ENCODE measurements at places on chromosomes 7 and 10. TPM values are rescaled to one million over a fixed set of nuclear protein-coding genes. Genes with fewer than 3 reads are reported as not detected.

DNA sequence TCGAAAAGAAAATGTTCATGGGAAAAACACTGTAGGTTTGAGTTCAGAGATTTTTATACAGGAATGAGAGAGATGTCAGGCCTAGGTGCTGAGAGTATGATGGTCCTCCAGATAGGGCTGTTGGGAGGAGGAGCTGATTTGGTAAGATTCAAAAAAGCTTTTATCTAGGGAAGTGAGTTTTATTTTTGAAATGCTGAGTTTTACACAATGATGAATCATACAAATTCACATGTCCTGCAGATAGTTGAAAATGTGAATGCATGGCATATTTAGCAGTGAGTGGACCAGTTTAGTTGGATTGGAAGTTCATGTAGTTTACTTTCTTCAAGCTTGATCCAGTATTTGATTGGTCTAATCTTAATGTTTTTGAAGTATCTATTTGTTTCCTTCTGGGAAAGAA lies 154.8 kb downstream of the LRRC4 start:
- H3K27me3 ChIP-seq: no peaks in the 10 kb centered on the region
- no peak overlapping the region for H3K27ac ChIP-seq
- no peaks in the 10 kb centered on the region for H3K36me3 ChIP-seq
- no peak overlapping the region for H3K4me3 ChIP-seq

GRCh38 chr7:47435889-47436312 lies 146.0 kb downstream of the TNS3 start:
- no peaks in the 10 kb centered on the region for H3K27me3 ChIP-seq
- peaks cover 26% of the 10 kb centered on the region for H3K36me3 ChIP-seq
- H3K27ac ChIP-seq: no peak overlapping the region
- peak; percentile 76 for DNase-seq
- no peak overlapping the region for H3K4me3 ChIP-seq

GRCh38 chr7:35650751-35651150 lies 44.2 kb downstream of the HERPUD2 start:
- no peaks in the 10 kb centered on the region for H3K27me3 ChIP-seq
- no peak overlapping the region for H3K4me3 ChIP-seq
- no peaks in the 10 kb centered on the region for H3K4me1 ChIP-seq

DNA sequence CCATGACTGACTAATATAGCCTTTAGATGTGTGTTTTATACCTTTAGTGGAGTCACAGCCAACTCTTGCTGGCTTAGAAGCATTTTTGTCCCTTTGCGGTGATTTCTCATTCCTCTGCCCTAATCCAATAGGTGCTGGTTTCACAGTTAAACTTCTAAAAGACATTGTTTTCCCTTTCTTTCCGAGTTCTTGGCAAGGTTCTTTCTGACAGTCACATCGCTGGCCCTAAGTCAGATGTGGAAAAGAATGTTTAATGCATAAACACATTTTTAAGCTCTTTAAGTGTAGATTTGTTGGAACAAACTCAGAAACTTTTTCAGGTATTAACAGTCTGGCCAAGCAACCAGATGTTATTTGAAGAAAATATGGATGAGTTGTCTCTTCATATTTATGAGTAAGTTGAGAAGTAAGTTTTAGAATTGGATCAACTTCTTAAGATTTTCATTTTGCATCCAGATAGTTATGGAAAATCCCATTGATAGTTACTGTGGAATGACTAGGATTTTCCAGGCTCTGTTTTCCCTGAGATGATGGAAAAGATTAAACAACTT lies 4.1 kb downstream of the EPDR1 start:
- H3K36me3 ChIP-seq: no peaks in the 10 kb centered on the region
- no peak overlapping the region for H3K4me3 ChIP-seq
- H3K4me1 ChIP-seq: no peaks in the 10 kb centered on the region
- no peaks in the 10 kb centered on the region for H3K27me3 ChIP-seq
- no peak overlapping the region for H3K27ac ChIP-seq

- no peak overlapping the region for H3K27ac ChIP-seq
- no peaks in the 10 kb centered on the region for H3K4me1 ChIP-seq
- no peaks in the 10 kb centered on the region for H3K36me3 ChIP-seq
- no peaks in the 10 kb centered on the region for H3K27me3 ChIP-seq
Observed at GRCh38 chr10:18043148-18044006, 91.7 kb downstream of the SLC39A12 start.

The ANXA8L1 gene
- total RNA-seq: 12.5 TPM

The PNLIPRP3 gene
- total RNA-seq: not detected

The CLDN12 gene
- 28.8 TPM for total RNA-seq

The STEAP1 gene
- total RNA-seq: 1.8 TPM

The POMZP3 gene
- 2.2 TPM for total RNA-seq

Measured in right atrium auricular region (tissue), 2 donors.